Bladder microvascular endothelial cell (primary cell): ENCODE measurements at places on chromosomes 5 and 9. TPM values are rescaled to one million over a fixed set of nuclear protein-coding genes. Genes with fewer than 3 reads are reported as not detected.

The CTSV gene
- 0.76 and 0.97 TPM in 2 replicates for total RNA-seq

The MED10 gene
- total RNA-seq = 3.9 and 14.7 TPM in 2 replicates

The HTR1A gene
- total RNA-seq = not detected in 2 replicates

The SGCD gene
- under 0.01 and 0.38 TPM in 2 replicates for total RNA-seq

The SPATA9 gene
- not detected in 2 replicates for total RNA-seq

The FAM78A gene
- total RNA-seq = 4.7 and 5.3 TPM in 2 replicates

The SAXO1 gene
- total RNA-seq = under 0.01 TPM in 1 of 2 replicates, not detected in the other

The CSNK1A1 gene
- 244 and 481 TPM in 2 replicates for total RNA-seq

The IPO11 gene
- total RNA-seq = 70.7 and 129 TPM in 2 replicates

The HTR4 gene
- not detected in 2 replicates for total RNA-seq

The GLIPR2 gene
- 4.9 and 44.4 TPM in 2 replicates for total RNA-seq

The SLC36A2 gene
- total RNA-seq = not detected in 2 replicates

The CKMT2 gene
- total RNA-seq = 0.16 and 0.25 TPM in 2 replicates

The ELAVL2 gene
- 1.3 and 2.6 TPM in 2 replicates for total RNA-seq

The NELFB gene
- total RNA-seq = 63.6 and 66.1 TPM in 2 replicates

The IFNA14 gene
- total RNA-seq = not detected in 2 replicates
